ENCODE measurements at places on chromosomes 5 and 9.

DNA sequence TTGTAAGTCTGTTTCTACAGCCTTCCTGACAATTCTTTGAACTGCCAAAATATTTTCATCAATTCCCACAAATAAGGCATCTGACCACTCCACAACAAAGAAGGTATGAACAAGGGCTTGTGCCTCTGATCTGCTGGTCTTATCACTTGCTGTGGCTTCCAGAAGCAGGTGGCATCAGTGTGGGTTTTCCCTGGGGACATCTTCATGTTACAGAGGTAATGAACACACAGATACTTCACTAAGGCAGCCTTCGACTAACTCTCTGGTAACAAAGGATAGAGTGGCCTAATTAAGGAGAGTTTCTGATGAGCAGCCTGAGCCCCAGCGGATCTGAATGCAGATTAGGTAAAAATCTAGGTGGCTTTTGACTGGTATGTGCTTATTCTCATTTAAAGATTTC is 15.2 kb upstream of the ERAP2 start:
- no peak for DNase-seq

DNA sequence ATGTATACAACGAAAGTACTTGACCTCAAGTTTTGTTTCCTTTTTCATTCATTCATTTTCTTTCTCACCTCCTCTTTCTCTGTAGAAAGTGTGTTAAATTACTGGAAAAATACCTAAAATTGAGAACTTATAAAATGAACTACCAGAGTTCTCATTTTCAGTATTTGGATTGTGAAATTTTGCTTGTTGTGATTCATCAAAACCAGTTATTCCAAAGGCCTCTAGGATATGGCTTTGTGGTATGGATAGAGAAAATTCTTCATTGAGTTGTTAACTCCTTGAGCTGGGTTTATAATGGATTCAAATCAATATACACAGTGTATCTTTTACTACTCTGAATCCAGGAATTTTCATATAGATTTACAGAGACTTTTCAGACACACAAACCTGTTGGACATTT is 287.6 kb downstream of the KDM4C start:
- DNase-seq, result no peak

- peak; percentile 74 for DNase-seq
Observed at GRCh38 chr9:37302277-37302676, 120.2 kb upstream of the GRHPR start.

DNA sequence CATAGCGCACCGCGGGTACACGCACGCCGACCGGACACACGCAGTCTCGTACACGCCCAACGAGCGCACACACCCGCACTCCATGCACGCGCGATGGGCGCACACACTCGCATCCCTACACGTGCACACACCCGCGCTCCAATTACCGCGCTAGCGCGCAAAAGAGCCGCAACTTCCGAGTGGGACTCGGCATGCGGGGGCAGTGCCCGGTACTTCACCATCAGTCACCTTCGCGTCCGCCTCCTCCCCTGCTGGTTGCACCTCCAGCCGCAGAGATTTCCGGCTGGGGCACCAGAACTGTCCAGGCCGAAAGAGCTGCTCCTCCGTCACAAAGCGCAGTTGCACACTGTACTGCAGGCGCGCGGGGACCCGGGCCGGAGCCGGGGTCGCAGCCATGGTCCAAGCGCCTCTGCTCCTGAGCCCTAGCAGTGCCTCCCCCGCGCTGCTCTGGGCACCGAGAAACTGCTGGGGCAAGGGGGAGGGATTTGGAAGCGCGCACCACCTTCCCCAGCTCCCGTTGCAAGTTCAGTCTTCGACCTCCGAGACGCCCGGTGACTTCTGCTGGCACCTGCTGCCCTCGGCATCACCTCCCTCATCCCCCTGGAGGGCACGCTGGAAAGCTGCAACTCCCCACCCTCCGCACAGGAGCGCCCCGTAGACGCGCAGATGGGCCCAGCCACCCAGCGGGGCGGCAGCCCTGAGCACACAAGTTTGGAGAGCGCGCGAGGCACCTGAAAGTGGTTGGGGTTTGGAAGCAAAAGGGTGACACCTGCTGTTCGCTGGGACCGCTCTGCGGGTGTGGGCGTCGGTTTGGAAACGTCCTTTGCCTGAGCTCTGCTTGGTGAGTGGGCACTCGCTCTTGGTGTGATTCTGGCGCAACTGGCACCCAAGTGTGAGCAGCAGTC is 337.4 kb upstream of the PUM3 start:
- no peak for DNase-seq

DNA sequence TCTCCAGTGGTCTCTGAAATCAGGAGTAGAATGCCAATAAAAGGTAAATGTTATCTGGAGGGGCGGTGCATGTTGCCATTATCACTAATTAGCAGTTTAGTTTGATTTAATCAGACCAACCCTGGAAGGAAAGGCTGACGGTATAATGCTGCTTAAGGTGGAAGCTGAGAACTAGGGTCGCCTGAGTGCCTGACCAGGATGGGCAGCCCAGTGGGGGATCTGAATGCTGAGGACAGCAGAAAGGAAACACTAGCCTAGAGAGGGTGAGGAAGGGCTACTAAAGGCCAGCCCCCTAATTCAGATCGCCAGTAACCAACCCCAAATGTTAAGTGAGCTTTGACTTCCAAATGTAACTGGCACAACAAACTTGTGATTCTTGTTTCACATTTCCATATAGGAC is 172.2 kb downstream of the APBA1 start:
- DNase-seq, result no peak

- DNase-seq, result no peak
Observed at GRCh38 chr9:89425921-89426383, 72.0 kb downstream of the SEMA4D start.

DNA sequence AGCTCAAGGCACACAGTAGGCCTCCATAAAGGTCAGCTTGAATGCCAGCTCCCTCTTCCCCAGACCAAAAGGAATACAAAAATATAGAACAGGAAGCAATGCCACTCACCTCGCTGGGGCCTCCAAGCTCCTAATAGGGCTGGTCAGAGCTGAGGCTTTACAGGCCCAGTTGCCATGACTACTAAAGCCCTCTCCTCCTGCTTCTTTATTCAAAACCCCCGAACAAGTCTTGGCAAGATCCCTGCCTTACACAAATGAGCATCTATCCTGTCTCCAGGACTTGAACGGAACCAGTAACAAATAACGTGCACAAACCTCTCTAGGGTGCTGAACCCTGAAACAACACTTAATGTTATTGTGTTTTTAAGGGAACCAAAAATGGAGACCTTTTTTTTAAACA is 136.3 kb downstream of the SIL1 start:
- DNase-seq, result no peak

GRCh38 chr5:145853781-145854376 is 18.7 kb upstream of the PRELID2 start:
- no peak for DNase-seq

DNA sequence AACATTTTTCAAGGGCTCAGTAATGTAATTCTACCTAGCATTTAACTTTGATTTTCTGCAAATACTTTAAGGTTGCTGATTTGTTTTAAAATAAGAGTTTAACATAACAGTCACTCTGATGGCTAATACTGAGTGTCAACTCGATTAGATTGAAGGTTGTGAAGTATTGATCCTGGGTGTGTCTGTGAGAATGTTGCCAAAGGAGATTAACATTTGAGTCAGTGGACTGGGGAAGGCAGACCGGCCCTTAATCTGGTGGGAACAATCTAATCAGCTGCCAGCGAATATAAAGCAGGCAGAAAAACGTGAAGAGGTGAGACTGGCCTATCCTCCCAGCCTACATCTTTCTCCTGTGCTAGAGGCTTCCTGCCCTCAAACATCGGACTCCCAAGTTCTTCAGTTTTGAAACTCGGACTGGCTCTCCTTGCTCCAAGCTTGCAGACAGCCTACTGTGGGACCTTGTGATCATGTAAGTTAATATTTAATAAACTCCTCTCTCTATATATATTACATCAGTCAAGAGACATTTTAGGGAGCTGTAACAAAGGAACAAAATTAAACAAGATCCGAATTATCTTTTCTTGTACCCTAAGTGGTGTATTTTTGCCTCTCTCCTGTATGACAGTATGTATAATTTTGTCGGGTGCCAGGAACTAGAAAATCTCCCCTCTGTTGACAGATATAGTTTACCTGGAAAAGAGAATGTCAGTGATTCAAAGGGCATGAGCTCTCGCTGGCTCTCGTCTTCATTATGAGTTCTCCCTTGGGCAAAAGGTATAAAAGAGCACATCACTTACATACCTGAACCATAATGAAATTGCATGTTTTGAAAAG is 576.1 kb downstream of the LRRC70 start:
- DNase-seq, result no peak

- no peak for DNase-seq
Observed at GRCh38 chr5:171850324-171850947, 64.8 kb downstream of the SMIM23 start.

GRCh38 chr5:54136516-54137440 is 173.6 kb downstream of the ARL15 start:
- no peak for DNase-seq

DNA sequence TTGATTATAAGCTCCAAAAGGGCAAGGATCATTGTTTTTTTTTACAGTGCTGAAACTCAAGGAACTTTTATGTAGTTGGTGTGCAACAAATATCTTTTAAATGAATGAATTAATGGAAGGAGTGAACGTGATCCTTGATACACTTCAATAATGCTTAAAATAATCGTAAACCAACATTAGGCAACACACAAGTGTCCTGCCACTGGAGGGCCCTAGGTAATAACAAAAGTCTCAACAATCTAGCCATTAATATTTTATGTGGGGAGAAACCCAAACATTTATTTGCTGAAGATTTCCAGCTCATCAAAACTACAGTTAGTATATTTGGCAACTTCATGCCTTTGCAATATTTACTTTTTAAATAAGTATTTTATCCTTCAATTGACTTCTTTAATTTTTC is 309.0 kb upstream of the FBXL7 start:
- DNase-seq, result no peak

- no peak for DNase-seq
Observed at GRCh38 chr9:97514531-97514930, 13.1 kb downstream of the TMOD1 start.

DNA sequence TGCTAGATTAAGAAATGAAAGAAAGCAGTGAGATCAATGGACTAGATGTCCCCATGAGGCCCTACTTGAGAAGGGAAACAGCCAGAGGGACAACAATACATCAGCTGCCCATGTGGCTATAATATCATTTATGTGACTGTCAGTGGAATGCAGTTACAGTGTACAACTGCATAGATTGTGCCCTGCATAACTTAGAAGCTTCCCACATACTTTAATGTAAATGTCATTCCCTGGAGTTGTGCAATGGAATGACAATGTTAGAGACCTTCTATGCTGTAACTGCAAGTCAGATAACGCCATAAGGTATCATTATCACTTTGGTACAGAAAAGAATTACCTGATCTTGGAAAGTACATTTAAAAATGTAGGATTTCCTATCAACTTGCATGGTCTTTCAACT is 67.4 kb downstream of the FBN2 start:
- DNase-seq, result no peak

DNA sequence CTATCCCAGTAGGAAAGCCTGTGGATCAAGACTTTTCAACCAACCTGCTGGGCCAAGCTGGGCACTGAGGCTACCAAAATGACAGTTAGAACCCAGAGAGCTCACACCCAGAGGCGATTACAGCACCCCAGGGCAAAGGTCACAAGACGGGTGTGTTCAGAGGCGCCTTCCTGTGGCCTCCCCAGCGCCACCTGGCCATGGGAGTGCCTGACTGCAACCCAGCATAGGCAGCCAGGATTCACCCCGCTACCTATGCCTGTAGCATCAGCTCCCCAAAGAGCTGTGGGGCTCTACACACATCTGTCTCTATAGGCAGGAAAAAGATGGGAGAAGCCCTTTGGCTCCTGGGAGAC is 33.5 kb downstream of the PDGFRB start:
- no peak for DNase-seq

GRCh38 chr5:137845472-137845871 is 22.2 kb upstream of the MYOT start:
- no peak for DNase-seq

GRCh38 chr5:72328172-72328571 is 8.0 kb downstream of the PTCD2 start:
- no peak for DNase-seq

DNA sequence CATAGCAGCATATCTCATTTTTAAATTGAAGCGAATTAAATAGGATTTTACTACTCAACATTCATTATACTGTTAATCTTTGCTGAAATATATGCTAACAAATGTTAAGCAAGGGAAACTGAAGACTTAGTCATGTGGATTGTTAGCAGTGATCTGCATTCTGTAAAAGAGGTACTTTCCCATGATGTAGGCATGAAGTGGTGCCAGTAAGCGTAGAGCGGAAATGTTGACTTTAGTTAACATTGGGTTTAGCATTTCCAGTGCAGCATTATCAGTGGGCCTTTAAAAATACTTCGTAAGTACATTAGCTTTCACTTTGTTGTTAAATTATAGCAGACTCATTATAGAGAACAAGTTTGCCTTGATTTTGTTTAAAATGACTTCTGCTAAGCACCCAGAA is 130.3 kb downstream of the CDC42SE2 start:
- DNase-seq, result peak; percentile 87

GRCh38 chr9:116990592-116990991 is 303.5 kb downstream of the TRIM32 start:
- DNase-seq, result no peak

- DNase-seq, result no peak
Observed at GRCh38 chr5:126587551-126588390, 7.2 kb downstream of the ALDH7A1 start.

- DNase-seq, result no peak
Observed at GRCh38 chr9:12718482-12719026, 25.4 kb downstream of the TYRP1 start.

GRCh38 chr5:10441992-10442435 is 335 bp downstream of the ROPN1L start:
- no peak for DNase-seq

- DNase-seq, result no peak
Observed at GRCh38 chr9:101148344-101148743, 119.8 kb downstream of the PLPPR1 start.

- DNase-seq, result no peak
Observed at GRCh38 chr5:10246761-10247160, 2.9 kb downstream of the ATPSCKMT start.

DNA sequence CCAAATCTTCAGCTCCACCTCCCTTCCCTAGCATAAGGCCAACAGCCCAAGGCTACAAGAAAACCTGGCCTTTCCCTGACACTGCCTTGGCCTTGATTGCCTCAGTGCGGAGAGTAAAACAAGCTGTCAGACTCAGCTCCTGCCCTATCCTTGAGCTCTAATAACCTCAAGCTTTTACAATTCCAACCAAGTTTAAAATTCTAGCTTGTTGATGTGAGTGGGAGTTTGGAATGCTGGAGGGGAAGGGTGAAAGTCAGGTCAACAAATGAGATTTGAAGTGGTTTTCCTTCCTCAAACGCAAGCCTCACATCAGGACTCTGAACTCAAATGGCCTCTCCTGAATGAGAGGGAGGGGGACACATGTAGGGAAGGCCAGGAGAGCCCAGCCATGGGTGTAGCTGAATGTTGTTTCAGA is 197.0 kb upstream of the VLDLR start:
- DNase-seq, result no peak

- DNase-seq, result no peak
Observed at GRCh38 chr9:69443178-69443577, 118.2 kb downstream of the ENTREP1 start.

Data from CD4-positive, alpha-beta T cell treated with Interleukin-4 for 4 hours (primary cell).